Retina (tissue), 1 donor: ENCODE measurements at places on chromosomes 5 and 9.

GRCh38 chr5:125057912-125058826, 311.7 kb upstream of the ZNF608 start:
- no peak for DNase-seq

DNA sequence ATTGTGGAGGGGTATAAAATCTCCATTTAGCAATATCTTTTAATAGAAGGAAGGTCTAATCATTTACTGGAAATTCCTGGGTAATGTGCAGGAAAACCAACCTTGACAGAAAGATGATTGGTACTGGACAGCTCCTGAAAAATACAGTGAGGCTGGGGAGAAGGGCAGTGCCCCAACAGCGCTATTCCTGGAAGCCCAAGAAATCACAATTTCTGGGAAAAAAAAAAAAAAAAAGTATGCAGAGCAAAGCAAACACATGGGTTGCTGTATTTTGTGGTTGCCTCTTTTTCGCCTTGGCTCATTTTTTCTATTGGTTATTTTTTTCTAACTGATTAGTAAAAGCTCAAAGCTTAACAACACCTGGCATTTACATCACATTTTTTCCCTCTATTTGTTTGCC, 249.7 kb downstream of the ENC1 start:
- DNase-seq: no peak

GRCh38 chr9:96158909-96159575, 142.9 kb downstream of the HSD17B3 start:
- DNase-seq: no peak

- peak; percentile 9 for DNase-seq
Observed at GRCh38 chr9:126805554-126806262, 868 bp downstream of the ZBTB43 start.

- DNase-seq: no peak
Observed at GRCh38 chr9:109733690-109734089, 46.3 kb upstream of the PALM2AKAP2 start.

- DNase-seq: no peak
Observed at GRCh38 chr5:142720641-142721271, 34.9 kb upstream of the FGF1 start.

GRCh38 chr5:44242791-44243190, 146.4 kb downstream of the FGF10 start:
- DNase-seq: no peak

- no peak for DNase-seq
Observed at GRCh38 chr5:11482011-11482410, 422.2 kb downstream of the CTNND2 start.

DNA sequence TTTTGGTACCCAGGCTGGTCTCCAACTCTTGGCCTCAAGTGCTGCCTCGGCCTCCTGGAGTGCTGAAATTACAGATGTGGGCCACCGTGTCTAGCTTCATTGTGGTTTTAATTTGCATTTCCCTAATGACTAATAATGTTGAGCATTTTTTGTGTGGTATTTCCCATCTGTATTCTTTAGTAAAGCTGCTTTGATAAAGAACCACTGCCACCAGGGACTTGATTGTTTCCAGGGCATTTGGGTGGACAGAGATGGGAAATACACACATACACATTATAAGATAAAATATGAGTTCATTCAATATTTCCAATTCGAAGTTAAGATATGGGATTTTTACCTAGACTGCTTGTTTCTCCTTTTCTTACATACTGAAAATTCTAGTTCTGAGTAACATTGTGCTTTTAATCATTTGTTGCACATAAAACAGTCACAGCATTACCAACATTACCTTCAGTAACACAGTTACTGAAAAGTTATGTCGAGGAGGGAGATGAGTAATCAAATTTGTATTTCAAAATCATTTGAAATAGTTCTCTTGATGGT, 28.9 kb downstream of the HABP4 start:
- DNase-seq: no peak

- DNase-seq: no peak
Observed at GRCh38 chr9:99128133-99128406, 23.2 kb downstream of the TGFBR1 start.

DNA sequence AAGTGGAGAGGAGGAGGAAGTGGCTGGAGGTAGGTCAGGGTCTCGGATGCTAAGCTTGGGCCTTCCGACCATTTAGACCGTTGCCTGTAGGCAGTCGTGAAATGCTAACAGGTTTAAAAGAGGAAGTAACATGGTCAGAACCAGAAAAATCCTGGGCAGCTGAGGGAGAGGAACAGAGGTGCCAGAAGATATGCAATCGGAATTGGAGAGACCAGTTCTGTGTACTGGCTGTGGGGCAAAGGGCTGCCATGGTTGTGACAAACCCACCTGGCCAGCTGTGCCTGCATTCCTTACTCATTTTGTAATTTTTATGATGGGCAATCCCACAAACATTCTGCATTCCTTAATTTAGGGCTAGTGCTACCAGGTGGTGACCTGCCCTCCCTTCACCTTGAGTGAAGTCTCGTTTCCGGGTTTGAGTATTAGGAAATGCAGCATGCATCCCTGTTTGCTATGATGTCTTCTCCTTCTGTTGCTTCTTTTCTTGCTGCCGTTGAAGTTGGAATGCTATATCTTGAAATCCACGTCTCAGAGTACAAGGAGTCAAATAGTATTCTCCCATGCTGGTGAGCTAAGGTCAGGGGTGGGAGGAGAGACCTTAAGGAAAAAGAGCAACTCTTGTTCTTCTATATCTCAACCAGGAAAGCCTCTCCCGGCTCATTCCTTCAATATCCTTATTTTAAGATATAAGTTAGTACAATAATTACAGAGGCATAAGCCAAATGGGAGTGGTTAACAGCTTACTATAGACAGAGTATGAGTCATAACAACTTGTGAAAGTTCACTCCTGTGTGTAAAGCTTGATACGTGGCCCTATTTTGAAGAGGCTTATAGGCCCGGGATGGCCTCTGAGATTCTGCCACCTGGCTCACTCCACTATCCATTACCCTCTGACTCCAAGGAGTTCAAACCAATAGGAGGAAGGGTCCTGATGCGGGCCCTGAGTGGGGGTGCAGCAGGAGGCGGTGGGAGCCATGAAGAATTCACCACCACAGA, 37.0 kb downstream of the B4GALT1 start:
- DNase-seq: no peak

- no peak for DNase-seq
Observed at GRCh38 chr5:154506049-154506715, 28.2 kb upstream of the HAND1 start.

DNA sequence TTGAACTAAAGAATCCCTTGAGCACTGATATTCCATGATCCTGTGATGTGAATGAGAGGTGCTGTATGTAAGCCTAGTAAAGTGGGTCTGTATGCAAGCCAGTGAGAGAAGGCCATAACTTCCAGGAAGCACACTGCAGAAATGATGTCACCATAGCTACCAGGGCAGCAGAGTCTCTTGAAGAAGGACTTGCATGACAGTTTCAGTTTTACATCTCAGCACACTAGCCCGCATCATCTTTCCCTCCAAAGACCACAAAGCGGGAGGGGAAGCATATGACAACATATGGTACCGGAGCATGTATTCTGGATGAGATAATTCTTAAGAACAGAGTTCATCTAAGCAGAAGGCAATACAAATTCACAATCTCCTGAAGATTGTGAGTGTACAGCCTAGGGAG, 37.6 kb upstream of the MAST4 start:
- DNase-seq: no peak

GRCh38 chr9:69377981-69378380, 53.0 kb downstream of the ENTREP1 start:
- no peak for DNase-seq

GRCh38 chr5:37892586-37892985, 52.7 kb upstream of the GDNF start:
- no peak for DNase-seq

GRCh38 chr9:98838868-98839565, 31.5 kb downstream of the GALNT12 start:
- DNase-seq: no peak
